Lung microvascular endothelial cell (primary cell): ENCODE measurements at places on chromosomes 6 and 20. TPM values are rescaled to one million over a fixed set of nuclear protein-coding genes. Genes with fewer than 3 reads are reported as not detected.

The CCN6 gene
- total RNA-seq = not detected in 2 replicates

DNA sequence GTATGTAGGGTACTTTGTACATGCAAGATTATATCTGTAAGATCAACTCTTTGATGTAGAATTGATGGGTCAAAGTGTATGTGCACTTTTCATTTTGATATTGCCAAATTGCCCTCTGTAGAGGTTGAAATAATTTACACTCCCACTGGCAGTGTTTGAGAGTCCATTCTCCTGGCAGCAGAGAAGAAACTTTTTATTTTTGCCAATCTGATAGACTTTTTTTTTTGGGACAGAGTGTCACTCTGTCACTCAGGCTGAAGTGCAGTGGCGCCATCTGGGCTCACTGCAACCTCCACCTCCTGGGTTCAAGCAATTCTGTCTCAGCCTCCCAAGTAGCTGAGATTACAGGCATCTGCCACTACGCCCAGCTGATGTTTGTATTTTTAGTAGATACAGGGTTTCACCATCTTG is 199.2 kb downstream of the ZFAND3 start:
- DNase-seq = no peak

DNA sequence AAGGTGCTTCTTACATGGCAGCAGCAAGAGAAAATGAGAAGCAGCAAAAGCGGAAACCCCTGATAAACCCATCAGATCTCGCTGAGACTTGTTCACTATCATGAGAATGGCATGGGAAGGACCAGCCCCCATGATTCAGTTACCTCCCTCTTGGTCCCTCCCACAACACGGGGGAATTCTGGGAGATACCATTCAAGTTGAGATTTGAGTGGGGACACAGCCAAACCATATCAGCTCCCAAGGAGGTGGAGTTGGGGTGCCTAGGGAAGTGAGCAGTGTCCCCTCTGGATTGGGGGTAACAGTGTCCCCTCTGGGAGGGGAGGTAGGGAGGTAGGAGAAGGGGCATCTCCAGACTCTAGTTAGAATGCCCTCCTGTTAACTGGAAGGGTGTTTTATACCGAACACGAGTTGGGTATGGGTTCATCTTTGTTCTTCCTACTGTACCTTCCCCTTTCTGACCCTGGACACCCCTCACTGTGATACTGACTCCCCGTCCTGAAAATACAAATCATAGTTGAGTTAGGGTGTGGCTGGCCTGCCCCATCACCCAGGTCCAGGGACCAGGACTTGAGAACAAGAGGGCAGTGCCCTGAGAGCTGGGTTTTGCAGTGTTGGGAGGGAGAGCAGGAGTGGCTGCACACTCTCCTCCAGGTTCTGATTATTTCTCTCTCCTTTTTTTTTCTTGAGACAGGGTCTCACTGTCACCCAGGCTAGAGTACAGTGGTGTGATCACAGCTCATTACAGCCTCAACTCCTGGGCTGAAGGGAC is 62.0 kb downstream of the EFCAB8 start:
- DNase-seq = no peak

- no peak for DNase-seq
Measured at GRCh38 chr6:83702749-83703148, 6.2 kb downstream of the SNAP91 start.

- DNase-seq = no peak
Measured at GRCh38 chr6:75893776-75894152, 144.7 kb downstream of the MYO6 start.

DNA sequence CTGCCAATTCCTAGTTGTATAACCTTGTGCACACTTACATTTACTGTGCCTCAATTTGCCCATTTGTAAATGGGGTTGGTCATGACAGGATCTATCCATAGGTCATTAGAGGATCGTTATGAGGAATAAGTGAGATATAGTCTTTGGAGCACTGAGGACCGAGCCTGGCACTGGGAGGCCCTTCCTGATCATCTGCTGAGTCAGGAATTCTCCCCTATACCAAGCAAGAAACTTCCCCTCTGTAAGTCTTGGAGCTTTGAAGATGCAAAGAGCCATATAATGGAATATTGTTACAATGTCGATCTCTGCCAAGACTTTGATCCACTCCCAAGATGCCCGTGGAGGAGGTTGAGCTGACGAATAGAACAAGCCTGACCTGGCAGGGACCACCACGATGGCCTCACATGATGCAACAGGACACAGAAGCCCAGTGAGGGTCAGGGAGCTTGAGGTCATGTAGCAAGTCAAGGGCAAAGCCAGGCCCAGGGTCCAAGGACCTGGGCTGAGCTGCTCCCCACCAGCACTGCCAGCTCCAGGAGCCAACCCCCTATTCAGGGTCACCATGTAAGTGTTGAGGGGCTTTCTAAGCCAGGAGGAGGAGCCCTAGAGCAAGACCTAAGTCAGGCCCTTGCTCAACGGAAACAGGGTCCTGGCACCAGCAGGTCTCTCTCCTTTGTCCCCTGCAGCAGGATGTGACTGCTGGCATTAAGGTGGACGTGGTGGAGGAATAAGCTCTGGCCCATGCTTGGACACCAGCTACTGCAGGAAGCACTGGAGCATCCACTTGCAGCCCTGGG is 16.7 kb downstream of the PDRG1 start:
- DNase-seq = peak; percentile 5

The EBF4 gene
- total RNA-seq = 0.87 and 3.8 TPM in 2 replicates

The MDFI gene
- total RNA-seq = 44.0 and 49.5 TPM in 2 replicates

DNA sequence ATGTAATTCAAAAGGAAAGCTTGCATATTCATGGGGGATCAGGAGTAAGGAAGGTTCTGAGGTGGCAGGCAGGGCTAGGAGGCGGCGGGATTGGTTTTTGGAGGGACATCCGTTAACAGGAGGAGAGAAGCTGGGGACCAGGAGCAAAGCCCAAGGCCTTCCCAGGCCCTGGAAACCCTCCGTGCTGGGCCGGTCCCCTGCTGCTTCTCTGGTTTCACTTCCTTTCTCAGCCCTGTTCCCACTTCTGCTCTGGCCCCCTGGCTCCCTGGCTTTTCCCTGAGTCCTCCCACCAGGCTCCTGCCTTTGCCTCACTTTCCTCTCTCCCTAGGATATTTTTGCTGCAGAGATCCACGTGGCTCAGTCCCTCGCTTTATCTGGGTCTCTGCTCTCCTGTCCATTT is 26.4 kb upstream of the SALL4 start:
- DNase-seq = no peak

DNA sequence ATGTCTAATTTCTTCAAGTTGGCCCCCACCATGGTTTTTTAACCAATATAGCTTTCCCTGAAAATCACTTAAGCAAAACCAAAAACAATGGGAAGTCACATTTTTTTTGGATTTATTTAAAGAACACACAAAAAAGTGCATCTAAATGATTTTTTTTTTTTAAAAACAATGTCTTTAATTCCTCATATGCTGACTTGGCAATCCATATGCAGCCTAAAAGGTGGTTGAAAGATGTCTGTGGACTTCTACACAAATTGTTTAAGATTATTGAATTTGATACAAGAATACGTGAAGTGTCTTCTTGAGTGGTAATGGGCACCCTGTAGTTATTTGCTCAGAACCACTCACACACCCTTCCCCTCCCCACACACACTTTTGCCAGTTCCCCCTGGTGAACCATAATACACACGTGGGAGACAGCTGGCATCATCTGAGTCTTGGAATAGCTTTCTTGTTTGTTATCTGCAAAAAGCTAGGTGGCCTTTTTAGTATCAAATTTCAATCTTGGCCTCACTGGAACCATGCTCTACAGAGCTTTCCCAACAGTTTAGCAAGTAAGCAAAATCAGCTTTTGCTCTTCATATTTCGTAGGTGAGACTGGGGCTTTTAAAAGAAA is 60.9 kb upstream of the TULP1 start:
- no peak for DNase-seq

DNA sequence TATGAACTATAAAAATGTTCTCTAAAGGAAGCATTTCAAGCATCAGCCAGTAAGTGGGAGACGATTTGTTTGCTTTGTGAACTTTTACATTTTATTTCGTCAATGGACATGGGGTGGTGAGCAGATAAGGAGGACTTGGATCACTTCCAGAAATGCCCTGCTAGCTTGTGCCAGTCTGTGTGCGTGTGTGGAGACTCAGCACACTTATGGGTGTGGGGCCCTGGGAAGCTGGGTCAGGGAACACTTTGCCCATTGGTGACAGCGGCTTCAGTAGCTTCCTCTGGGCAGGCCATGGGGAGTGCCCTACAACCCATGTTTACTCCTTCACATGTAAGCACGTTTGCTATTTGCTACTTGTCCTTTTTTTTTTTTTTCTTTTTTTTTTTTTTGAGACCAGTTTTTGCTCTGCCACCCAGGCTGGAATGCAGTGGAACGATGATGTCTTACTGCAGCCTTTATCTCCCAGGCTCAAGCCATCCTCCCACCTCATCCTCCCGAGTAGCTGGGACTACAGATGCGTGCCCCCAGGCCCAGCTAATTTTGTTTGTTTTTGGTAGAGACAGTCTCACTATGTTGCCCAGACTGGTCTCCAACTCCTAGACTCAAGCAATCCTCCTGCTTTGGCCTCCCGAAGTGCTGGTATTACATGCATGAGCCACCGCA is 24.2 kb downstream of the PRDM1 start:
- DNase-seq = no peak

DNA sequence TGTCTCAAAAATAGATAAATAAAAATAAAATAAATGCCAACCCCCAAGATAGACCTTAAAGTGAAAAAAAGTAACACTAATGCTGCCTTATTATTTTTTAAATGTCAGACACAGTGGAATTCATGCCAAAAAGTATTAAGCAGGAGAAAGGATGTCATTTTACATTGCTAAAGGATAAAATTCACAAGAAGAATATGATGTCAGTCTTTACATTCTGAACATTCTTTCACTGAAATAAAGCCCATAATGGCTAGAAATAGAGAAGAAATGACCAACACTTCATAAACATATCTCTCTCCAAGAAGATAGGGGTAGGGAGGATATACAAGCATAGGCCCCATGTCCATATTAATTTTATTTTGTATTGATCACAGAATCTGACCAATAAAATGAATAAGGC is 47.4 kb downstream of the SLC23A2 start:
- no peak for DNase-seq

GRCh38 chr20:9815632-9816031 is 23.2 kb downstream of the PAK5 start:
- no peak for DNase-seq

DNA sequence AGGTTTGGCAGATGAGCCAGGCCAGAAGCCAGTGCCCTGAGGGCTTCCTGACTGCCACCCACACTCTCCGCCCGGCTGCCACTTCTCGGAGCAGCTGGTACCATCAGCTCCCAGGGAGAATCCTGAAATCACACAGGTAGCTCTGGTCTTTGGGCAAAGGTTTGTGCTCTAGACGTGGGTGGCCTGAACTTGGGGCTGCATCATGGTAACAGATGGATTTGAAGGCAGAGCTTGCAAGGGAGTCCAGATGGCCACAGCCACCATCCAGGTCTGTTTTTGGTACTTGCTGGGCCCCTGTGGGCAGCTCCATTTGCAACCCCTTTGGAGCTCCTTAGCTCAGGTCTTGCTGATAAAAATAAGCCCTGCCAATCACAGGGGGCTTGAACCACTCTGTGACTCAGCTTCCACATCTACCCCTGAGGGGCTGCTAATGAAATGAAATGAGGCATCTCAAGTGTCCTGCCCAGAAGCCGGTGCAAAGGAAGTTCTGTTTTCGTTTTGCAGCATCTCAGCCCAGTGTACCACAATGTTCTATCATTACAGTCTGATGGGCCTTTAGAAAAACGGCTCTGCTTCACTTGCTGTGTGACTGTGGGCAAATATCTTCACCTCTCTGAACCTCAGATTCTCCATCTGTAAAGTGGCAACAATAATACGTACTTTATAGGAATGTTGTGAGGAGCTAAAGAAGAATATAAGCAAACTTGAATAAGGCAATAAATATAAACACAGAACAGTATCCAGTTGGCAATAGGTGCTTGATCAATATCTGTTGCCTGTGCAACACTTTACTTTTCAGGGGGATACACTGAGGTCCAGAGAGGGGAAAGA is 25.1 kb upstream of the CDH22 start:
- DNase-seq = no peak

The SOX18 gene
- total RNA-seq = 23.8 and 29.6 TPM in 2 replicates

GRCh38 chr20:44030394-44030793 is 115.7 kb downstream of the TOX2 start:
- no peak for DNase-seq

The SH3BGRL2 gene
- 47.7 and 123 TPM in 2 replicates for total RNA-seq

DNA sequence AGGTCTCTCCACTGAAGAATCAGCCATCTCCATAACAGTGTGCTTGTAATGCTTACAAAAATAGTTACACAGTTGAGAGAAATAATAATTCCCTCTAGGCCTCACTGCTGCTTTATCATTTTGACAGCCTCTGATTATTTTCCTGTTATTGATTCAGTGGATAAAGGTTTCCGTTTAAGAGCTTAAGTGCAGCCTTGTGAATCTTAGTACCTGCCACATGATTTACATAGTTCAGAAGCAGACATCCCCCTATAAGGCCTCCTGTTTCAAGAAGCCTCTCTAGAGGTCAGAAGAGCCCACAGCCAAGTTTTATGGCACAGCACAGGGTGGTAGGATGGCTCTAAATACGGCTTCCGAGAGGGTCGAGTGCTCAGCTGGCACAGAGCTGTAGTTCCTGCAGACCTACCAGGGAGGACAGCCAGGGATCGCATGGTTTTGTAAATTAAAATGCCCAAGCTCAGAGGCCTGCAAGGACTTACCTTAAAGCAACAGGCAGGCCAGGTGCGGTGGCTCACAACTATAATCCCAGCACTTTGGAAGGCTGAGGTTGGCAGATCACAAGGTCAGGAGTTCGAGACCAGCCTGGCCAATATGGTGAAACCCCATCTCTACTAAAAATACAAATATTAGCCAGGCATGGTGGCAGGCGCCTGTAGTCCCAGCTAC is 17.6 kb upstream of the PYGB start:
- no peak for DNase-seq

DNA sequence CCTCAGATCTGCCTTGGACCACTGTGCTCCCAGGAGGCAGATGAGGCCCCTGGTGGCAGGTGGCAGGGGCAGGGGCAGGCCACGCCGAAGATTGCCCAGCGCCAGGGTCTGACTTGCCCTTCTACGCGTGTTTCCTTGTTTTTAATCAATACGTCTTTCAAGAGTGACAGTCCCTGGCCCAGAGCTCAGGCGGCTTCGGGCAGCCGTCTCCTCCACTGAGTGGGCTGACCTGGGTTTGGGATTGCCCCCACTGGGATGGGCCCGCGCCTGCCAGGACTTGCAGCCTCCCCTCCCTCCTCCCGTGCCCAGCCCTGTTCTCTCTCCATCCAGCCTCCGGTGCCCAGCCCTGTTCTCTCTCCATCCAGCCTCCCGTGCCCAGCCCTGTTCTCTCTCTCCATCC is 21.2 kb downstream of the FRMD1 start:
- no peak for DNase-seq

The NKAPL gene
- total RNA-seq = 0.20 and 0.22 TPM in 2 replicates

- DNase-seq = peak; percentile 96
Measured at GRCh38 chr6:90397929-90398674, 101.5 kb upstream of the BACH2 start.

The PKIG gene
- 138 and 215 TPM in 2 replicates for total RNA-seq

DNA sequence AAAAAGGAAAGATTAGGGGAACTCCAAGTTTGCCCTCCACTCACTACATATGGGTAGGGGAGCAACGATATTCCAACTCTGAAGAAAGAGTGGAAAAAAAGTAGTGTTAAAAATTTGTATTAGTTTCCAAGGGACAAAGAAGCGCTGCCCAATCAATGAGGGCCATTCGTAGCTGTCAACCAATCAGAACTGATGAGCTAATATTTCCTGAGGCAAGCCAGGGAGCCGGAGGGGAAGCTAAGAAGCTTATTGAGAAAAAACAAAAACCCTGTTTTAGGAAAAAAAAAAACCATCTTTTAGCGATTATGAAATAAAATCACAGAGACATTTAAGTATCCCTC is 59.5 kb downstream of the TRIM38 start:
- peak; percentile 86 for DNase-seq
